Stimulated activated CD8-positive, alpha-beta memory T cell treated with anti-CD3 and anti-CD28 coated beads, Interleukin-15, amount 100 ng/mL, for 48 hours (primary cell): ENCODE measurements at places on chromosomes 2 and 18.

- DNase-seq = no peak
Observed at GRCh38 chr2:126674075-126674744, 18.3 kb downstream of the GYPC start.

GRCh38 chr18:23154823-23155500 lies 19.7 kb downstream of the CABLES1 start:
- no peak for DNase-seq

GRCh38 chr18:44393406-44393805 lies 287.3 kb upstream of the SETBP1 start:
- no peak for DNase-seq

- DNase-seq = no peak
Observed at GRCh38 chr2:223563462-223563861, 38.7 kb downstream of the SCG2 start.

- no peak for DNase-seq
Observed at GRCh38 chr2:119259296-119259860, 35.7 kb downstream of the STEAP3 start.

- no peak for DNase-seq
Observed at GRCh38 chr2:191270306-191271161, 25.3 kb downstream of the MYO1B start.

GRCh38 chr2:121185571-121186074 lies 99.4 kb downstream of the TFCP2L1 start:
- DNase-seq = no peak

DNA sequence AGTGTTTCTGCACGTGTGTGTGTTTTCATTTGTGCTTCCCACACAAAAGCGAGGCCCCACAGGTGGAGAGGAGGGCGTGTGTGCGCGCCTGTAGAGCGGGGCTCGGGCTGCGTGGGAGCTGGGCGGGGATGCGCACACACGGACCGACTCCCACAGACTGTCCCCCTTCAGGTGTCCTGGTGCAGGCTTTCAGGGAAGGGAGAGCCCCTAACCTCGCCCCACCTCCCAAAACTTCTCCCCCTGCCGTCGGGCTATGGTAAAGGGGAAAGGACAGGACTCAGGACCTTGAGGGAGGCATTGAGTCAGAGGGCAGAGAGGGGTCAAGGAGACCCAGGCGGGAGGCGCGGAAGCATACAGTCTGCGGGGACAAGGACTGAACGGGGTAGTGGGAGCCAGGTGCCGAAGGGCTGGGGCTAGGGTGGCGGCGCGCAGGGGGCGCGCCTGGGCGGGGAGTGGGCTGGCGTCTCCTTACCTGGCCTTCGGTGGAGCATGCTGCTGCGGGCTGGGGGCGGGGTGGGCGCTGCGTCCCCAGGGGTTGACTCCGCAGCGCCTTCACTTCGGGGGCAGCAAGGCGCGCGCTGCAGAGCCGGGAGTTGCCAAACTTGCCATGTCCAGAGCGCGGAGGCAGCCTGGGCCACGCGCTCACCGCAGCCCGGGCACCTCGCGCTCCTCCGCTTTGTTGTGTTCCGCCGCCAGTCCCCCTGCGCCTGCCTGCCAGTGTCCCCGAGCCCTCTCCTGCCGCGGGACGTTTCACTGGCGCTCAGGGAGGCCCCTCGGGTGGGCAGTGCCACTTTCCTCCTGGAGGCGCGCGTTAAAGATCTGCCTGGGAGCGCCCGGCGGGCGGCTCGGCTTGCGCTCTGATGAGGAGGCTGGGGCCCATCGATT lies 302.0 kb downstream of the NCKAP5 start:
- no peak for DNase-seq

GRCh38 chr2:4465671-4466070 lies 762.3 kb downstream of the DCDC2C start:
- DNase-seq = no peak

- no peak for DNase-seq
Observed at GRCh38 chr2:31271851-31272267, 37.9 kb downstream of the EHD3 start.

GRCh38 chr2:225156853-225157451 lies 114.7 kb upstream of the DOCK10 start:
- DNase-seq = no peak
